Mononuclear cell (primary cell): ENCODE measurements at places on chromosomes 16 and 17. TPM values are rescaled to one million over a fixed set of nuclear protein-coding genes. Genes with fewer than 3 reads are reported as not detected.

PRPSAP1 gene
- 23.4 TPM for total RNA-seq

SLFN11 gene
- 20.7 TPM for total RNA-seq

ASIC2 gene
- not detected for total RNA-seq

GGT6 gene
- not detected for total RNA-seq

NPIPB6 gene
- not detected for total RNA-seq

ABCC11 gene
- total RNA-seq: 0.52 TPM
